ENCODE measurements at places on chromosomes 2 and 18. TPM values are rescaled to one million over a fixed set of nuclear protein-coding genes. Genes with fewer than 3 reads are reported as not detected.

Gene SOX11
- not detected for total RNA-seq

Gene FKBP7
- total RNA-seq, result 1.3 TPM

Gene GPR75
- 0.79 TPM for total RNA-seq

Gene DPP4
- total RNA-seq, result 2.9 TPM

Gene SPRED2
- total RNA-seq, result 3.4 TPM
